ENCODE measurements at places on chromosomes 1 and 21.

- no peak for DNase-seq
Measured at GRCh38 chr1:55402671-55403464, 187.7 kb upstream of the USP24 start.

- DNase-seq, result no peak
Measured at GRCh38 chr1:180188684-180189175, 34.1 kb downstream of the QSOX1 start.

DNA sequence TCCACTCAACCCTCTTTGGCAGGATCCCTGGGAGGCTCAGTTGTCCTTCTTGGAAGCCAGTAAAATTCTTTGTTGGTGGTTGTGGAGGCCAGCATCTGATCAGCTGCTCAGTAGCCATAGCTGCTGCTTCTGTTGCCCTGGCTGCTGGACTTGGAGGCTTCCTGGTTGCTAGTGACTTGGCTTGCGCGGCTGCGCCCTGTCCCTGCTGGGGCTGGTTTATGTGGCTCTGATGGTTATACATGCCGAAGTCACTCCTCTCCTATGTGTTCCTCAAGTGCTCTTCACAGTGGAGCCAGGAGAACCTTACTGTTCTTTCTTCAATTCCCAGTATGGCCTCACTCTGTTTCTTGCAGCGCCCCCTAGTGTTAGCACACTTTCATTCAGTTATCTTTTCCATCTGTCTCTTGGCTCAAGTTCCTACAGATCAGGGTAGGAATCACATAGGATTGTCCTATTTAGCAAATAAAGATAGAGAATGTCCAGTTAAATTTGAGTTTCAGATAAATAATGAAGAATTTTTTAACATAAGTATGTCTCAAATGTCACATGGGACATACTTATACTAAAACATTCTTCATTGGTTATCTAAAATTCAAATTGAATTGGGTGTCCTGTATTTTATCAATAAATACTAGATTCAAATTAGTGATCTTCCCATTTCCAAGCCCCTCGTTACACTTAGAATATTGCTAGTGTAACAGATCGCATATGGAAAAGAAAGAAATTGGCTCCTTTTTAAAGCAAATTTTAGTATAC is 176.5 kb downstream of the TGFB2 start:
- peak; percentile 7 for DNase-seq

DNA sequence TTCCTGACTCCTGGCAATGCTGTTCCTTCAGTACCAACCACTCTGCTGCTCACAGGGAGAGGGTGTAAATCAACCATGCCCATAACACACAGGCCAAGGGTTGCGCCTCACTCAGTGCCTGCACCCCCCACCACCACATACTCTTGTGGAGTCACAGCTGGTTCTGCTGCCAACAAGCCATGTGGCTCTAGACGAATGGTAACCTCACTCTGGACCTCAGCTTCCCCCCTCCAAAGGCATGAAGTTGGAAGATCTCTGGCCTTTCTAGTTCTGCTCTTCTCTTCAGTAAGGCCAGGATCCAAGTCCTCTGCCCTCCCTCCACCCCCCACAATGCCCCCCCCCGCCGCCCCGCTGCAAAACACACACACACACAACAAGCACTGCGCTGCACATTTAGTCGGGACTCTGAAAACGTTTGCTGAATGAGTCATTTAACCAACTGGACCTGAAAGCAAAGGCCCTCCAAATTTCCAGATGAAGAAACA is 1.7 kb upstream of the GLIS1 start:
- DNase-seq, result no peak

DNA sequence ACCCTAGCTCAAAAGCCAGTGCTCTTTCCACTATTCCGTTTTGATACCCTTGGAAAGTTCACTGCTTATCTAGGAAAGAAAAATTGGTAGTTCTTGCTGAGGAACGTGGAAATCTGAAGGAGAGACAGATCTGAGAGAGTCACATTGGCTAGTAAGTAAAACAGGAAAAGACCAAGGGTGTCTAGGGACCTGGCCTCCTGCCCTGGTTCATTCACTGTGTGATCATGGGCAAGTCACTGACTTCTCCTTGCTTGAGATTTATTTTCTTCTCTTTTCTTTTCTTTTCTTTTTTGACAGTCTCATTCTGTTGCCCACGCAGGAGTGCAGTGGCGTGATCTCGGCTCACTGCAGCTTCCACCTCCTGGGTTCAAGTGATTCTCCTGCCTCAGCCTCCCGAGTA is 90.8 kb downstream of the NFIA start:
- DNase-seq, result no peak

DNA sequence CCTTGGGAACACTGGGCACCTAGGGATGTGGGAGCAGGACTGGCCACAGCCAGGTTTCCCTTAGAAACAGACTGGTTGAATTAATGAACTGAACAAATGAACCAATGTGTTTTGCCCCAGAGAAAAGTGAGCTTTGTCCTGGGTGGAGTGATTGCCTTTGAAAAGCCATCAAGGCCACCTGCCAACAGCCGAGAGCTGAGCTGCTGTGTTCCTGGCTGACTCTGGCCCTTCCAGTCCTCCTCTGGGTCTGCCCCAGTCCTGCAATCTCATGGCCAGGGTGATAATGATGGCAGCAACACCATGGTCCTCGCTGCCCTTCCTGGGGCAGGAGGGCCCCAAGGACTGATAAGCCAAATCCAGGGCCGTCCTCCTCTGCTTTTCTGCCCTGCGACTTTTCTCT is 18.2 kb upstream of the GJA9 start:
- DNase-seq, result no peak

GRCh38 chr1:159958719-159959380 is 4.8 kb upstream of the SLAMF9 start:
- no peak for DNase-seq

GRCh38 chr1:230957580-230957989 is 21.1 kb downstream of the TTC13 start:
- no peak for DNase-seq

DNA sequence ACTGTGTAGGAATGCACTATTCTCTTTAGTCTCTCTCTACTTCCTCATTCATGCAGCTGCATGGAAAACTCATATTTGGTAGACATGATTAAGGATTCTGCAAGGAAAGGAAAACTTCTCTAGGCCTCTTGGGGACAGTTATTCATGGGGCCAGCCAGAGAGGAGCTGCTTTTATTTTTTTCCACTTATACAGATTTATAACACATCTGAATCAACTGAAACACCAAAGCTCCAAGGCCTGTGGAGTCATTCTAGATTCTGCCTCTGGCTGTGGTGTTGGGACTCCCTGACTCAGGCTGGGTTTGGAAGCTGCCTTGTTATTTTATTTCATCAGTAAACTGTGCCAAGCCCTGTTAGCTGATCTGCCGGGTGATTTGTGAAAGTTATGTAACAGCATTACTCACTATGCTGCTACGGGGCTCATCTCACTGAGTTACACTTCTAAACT is 83.9 kb upstream of the EDEM3 start:
- no peak for DNase-seq

All from activated T-cell treated with anti-CD3 and anti-CD28 coated beads for 48 hours (primary cell).